ENCODE measurements at places on chromosomes 11 and 22. TPM values are rescaled to one million over a fixed set of nuclear protein-coding genes. Genes with fewer than 3 reads are reported as not detected.
A peak's percentile ranks its signal among the peaks of the same experiment; 100 is the strongest.

SUSD2 gene
- total RNA-seq = 17.5 TPM

- H3K4me1 ChIP-seq = no peaks in the 10 kb centered on the region
- no peak for DNase-seq
- no peaks in the 10 kb centered on the region for H3K27me3 ChIP-seq
- no peak overlapping the region for H3K27ac ChIP-seq
These were observed 183.2 kb upstream of the PITPNB start for GRCh38 chr22:28102151-28102812.

DNA sequence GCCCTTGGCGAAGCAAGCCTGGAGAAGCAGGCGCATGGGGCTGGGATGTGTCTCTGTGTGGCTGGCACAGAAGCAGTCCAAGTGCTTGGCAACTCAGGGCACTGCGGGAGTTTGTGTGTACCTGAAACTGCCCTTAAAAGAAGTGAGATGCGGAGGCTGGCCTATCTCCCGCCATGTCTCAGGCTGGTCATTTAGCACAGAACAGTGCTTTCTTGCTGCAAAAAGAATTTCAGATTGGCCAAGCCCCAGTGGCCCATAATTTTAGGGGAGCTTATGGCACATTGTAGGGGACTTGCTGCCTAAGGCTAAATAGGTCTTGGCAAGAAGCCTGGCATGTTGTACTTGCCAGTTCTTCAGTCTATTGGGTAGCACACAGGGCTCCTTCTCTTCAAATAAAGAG lies 16.4 kb downstream of the EHF start:
- H3K4me3 ChIP-seq = no peak overlapping the region
- H3K27ac ChIP-seq = peak overlapping the region; percentile 50
- no peaks in the 10 kb centered on the region for H3K36me3 ChIP-seq

DNA sequence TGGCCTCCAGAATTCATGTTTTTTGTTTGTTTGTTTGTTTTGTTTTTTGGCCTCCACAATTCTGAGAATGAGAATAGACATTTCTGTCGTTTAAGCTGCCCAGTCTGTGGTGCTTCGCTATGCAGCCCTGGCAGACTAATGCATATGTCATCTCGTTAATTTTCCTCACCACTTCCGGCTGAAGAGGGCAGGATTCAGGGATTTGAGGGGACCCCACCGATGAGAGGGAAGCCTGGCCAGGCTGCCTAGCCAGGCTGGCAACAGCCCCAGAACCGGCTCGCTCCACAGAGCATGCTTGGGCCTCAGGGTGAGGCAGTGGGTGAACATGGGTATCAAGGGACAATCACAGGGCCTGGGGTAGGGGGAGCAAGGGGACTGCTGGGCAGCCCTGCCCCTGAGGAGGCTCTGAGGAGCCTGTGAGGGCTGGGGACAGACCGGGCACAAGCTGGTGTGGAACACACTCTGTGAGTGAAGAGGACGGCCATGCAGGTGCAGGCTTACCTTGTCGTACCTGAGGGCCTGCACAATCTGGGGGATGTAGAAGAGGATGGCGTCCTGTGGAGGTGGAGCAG lies 47.8 kb upstream of the SERPIND1 start:
- no peak overlapping the region for H3K4me3 ChIP-seq
- DNase-seq = no peak
- H3K27me3 ChIP-seq = no peaks in the 10 kb centered on the region
